ENCODE measurements at places on chromosomes 7 and 10. TPM values are rescaled to one million over a fixed set of nuclear protein-coding genes. Genes with fewer than 3 reads are reported as not detected.
A peak's percentile ranks its signal among the peaks of the same experiment; 100 is the strongest.

DNA sequence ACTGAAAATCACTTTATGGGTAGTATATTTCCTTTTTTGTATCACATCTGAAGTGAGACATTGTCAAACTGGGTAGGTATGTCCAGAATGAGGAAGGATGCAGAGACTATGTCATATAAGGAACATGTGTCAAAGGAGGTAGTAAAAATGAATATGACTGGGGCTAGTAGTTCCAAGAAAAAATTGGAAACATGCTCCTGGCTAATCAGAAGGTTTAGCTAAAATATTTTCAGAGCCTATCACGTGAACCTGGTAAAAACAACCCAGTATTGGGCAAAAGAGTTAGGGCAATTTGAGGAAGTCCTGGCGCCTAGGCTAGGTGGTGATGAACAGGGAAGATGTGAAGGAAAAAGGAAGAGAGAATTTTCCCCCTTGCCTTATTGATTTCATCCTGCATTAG is 26.4 kb downstream of the ENTPD1 start:
- no peak for DNase-seq

DNA sequence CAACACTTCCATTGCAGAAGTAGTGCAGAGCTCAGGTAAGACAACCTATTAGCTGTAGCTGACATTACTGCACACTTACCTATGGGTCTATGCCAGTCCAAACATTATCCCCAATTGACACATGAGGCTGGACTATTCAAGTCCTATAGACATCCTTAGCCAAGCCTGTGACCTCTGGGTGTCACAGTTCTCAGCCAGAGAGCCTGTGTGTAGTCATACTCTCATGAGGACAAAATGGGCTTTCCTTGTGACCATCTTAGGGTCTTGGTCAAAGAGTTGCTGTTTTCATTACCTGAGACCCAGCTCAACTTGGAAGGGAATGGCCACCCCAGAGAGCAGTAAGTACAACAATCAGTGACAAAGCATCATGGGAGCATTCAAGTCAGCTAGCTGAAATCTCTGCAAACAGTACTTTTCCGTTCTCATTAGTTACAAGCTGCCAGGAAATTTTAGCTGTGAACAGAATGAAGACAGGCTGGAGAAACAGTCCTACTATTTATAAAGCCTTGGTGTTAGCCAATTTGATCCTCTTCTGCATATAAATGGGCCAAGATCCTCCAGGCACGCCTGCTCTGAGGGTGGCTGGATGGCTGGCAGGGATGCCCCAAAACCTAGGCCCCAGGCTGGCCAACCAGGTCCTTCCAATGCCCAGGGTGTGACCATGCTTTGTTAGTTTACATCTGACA is 44.3 kb downstream of the NUDCD3 start:
- no peak for DNase-seq

DNA sequence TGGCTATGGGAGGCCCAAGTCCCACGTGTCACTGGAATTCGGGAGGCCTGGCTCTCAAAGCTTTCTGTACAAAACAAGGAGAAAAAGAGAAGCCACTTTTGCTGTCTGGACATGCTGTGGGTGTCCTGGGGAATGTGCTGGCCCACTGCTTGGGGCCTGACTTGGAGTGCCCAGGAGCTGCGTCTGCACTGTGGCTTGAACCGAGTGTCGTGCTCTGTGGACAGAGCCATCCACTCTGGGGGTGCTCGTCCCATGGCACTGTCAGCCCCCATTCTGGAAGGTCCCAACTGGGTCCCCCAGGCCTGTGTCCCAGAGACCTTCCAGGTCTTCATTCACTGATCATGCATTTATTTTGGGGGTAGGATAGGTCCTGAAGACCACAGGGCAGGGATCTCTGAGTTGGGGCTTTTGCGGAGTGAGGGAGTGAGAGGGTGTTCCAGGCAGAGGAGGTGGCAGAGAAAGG is 138.0 kb downstream of the LHPP start:
- no peak for DNase-seq

- DNase-seq, result no peak
Observed at GRCh38 chr7:68783684-68784083, 814.6 kb upstream of the AUTS2 start.

- DNase-seq, result no peak
Observed at GRCh38 chr10:99427566-99428190, 2.7 kb downstream of the GOT1 start.

DNA sequence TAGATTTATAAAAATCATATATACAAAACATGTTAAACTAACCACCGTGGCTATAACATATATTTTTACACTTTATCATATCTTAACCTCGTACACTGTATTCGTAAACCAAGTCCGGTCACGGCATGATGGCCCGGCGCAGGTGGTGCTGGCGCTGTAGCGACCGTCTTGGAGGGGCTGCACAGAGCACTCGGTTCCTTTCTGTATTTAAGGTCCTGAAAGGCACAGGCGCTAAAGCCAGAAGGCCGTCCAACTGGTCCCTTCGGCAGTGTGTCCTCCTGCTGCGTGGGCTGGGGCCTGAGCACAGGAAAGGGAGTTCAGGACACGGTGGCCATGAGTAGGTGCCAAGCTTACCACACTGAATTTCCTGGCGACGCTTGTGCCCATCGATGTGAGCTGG is 33.8 kb downstream of the AMZ1 start:
- no peak for DNase-seq

- DNase-seq, result no peak
Observed at GRCh38 chr7:107998150-107998549, 4.8 kb downstream of the LAMB1 start.

DNA sequence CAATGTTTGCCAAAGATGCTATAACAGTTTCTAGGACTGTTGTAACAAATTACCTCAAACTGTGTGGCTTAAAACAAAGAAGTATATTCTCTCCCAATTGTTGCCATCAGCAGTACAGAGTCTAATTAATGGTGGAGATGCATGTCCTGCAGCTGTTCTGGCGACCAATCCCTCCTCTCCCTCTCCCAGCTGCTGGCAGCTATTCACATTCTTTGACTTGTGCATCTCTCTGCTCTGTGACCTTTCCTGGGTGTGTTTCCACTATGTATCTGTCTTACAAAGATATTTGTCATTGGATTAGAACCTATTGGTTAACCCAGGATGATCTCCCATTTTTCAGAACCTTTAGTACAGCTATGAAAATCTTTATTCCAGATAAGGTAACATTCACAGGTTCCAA is 561.7 kb upstream of the POM121L12 start:
- DNase-seq, result no peak

DNA sequence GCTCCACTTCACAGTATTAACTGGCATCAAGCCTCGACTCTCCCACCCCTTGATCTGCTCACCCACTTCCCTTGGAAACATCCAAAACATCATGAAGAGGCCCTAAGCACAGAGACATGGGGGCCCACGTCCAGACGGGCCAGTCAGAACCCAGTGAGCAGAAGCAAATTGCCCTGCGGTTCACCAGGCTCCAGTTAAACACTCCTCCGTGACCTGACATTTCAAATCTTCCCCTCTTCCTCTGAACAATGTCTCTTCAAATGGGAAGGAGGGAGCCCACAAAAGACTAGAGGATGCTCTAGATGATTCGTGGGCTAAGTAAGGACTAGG is 44.8 kb downstream of the CLEC2L start:
- DNase-seq, result no peak

Gene MSMB
- total RNA-seq, result 1,381 TPM

Gene COBL
- 36.5 TPM for total RNA-seq

Gene OR2F1
- not detected for total RNA-seq

GRCh38 chr7:121313220-121313792 is 15.5 kb upstream of the WNT16 start:
- DNase-seq, result no peak

DNA sequence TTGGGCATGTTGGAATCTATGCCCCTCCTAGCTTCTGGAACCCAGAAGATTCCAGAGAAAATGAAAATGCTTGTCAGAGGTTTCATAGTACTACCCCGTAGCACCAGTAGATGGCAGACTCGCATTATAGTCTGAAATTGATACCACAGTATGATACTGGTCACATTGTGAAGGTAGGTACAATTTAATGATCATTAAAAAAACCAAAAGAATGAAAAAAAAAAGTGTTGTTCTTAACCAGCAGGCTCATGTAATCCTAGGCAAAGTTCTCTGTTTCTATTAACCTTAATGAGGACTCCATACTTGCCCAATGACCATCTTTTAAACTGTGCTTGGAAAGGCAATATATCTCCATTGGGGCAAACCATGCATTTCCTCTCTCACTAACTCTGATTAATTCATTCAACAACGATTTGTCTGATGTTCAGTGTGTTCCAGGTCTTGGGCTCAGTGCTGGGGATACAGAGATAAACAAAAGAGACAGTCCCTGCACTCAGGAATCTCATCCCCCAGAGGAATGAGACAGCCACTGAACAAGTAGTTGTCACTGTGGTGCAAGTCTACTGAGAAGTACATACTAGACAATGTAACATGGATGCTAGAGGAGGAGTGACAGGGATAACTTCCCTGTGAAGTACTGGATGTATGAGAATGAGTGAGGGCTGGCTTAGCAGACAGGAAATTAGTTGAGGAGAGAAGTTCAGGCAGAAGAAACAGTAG is 223.5 kb upstream of the PHYHIPL start:
- peak; percentile 49 for DNase-seq

Gene SLC26A3
- 0.91 TPM for total RNA-seq

GRCh38 chr10:23530079-23530478 is 91.2 kb downstream of the OTUD1 start:
- DNase-seq, result no peak

- no peak for DNase-seq
Observed at GRCh38 chr10:7184660-7185366, 226.0 kb downstream of the SFMBT2 start.

GRCh38 chr7:145957160-145957890 is 159.3 kb upstream of the CNTNAP2 start:
- no peak for DNase-seq

Gene FGL2
- 11.7 TPM for total RNA-seq

Gene WEE2
- not detected for total RNA-seq

- peak; percentile 74 for DNase-seq
Observed at GRCh38 chr10:71598621-71599055, 120.9 kb downstream of the C10orf105 start.

GRCh38 chr10:126570621-126571602 is 99.6 kb downstream of the C10orf90 start:
- DNase-seq, result no peak

DNA sequence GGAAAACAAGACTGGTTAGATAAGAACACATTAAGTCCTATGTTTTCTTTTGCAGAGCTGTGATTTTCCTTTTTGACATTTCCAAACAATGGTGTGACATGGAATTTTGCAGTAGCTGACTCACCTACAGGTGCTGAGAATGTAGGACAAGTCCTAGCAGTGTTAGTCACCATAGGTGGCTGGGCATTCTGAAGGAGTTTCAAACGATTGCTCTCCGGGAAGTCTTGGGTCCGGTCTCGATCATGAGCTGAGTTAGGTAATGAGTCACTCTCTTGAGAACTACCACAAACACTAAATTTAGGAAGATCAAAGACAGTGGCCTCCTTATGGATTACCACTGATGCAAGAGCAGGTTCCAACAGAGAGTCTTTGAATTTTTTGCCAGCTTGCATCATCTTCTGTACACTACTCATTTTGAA is 3.6 kb downstream of the FIGNL1 start:
- no peak for DNase-seq

Gene GPR26
- not detected for total RNA-seq

DNA sequence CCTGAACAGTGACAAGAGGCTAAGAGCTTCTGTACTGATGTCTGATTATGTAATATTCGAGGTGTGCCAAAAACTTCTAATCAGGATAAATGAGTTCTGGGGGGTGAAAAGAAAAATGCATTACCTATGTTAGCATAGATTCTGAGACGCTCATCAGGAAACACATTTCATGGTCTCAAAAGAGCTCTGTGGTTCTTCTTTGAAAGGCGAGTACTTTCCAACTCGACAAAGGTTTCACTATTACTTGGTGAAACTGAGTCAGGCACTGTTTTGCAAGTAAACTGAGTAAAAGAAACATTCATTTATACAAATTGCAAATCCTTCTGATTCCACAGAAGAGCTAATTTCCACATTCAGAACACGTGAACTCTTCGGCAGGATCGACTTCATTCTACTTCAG is 523.2 kb downstream of the GATA3 start:
- DNase-seq, result no peak

Gene CDCA7L
- total RNA-seq, result 47.1 TPM

DNA sequence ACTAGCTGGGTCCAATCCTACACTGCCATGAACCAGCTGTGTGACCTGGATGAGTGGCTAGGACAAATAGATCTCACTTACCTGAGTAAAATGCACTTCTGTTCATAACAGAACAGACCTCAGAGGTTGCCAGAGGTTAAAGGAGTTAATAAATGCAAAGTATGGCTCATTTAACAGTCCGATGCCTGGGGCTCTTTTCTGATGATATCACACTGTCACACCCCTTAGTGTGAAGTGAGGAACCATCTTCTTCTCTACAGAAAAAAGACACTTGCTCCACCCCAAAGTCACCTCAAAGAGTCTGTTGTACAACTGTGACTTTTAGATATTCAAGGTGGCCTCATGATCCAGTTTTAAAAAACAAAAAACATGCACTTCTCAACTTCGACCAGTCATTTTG is 21.5 kb upstream of the TARP start:
- DNase-seq, result no peak

Gene FAM131B
- 1.2 TPM for total RNA-seq

DNA sequence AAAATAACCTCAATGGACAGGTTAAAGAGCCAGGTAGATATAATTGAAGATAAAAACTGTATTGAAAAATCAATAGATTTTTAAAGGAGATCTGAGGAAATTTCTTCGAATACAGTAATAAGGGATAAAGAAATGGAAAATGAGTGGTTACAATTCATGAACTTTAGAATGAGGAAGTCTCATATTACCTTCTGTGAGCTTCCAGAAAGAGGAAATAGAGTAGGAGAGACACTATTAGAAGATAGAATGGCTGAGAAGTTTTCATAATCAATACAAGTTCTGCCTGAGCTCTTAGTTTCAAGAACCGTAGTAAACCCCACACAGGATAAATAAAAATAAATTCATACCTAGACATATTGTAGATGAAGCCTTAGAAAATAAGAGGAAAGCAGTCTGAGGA is 11.5 kb downstream of the SDK1 start:
- DNase-seq, result no peak

DNA sequence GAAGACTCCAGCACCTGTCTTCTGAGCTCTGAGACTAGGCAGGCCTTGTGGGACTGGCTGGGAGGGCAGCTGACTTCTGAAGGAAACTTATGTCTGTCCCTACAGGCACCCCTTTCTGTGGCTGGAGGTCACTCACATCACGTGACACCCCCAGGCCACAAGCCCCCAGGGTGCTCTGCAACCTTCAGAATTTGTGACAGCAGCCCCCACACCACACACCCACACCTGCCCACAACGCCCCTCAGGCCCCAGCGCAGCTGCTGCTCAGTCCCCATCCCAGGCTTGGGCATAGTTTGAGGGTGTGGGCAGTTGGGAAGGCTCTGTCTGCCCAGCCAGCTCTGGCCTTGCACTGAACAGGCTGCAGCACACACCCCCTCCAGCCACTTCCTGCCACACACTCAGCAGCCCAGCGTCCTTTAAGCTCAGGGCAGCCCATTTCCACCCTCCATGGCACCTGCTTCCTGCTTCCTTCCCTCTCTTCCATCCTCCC is 80.0 kb upstream of the UNC5B start:
- no peak for DNase-seq

- no peak for DNase-seq
Observed at GRCh38 chr10:71231206-71231605, 18.8 kb downstream of the UNC5B start.

Gene PTTG1IP2
- not detected for total RNA-seq
